T-helper 2 cell (primary cell): ENCODE measurements at places on chromosomes 7 and 10.

- DNase-seq = no peak
These were observed 227.1 kb downstream of the DYNC1I1 start for GRCh38 chr7:95999481-95999880.

- DNase-seq = no peak
These were observed 325.1 kb downstream of the GALNT17 start for GRCh38 chr7:71457021-71457420.

- no peak for DNase-seq
These were observed 3.5 kb downstream of the DLX5 start for GRCh38 chr7:97020996-97021746.

GRCh38 chr10:78846760-78847159 lies 222.0 kb upstream of the ZMIZ1 start:
- no peak for DNase-seq

DNA sequence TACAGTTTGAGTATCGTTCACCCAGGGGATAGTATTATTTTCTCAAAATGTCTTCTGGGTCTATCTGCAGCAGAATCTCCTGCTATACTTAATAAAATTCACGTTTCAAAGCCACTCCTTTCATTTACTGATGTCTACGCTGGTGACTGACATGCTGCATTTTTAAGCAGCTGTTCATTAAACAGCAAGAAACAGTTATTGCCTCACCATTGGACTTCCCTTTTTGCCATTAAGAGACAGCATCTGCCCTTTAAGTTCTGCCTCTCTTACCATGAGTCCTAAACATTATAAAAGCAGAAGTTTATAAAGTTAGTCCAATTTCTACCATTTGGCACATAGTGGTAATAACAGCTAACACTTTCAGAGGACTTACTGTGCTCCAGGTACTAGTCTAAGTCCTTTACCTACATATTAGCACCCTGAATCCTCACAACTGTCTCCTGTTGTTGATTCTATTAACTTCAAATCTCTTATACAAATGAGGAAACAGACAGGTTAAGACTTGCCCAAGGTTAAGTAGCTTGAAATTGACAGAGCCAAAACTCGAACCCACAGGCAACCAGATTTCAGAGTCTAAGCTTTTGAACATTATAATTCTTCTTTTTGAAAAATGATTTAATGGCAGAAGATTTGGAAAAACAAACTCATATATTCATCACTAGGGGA lies 169.5 kb downstream of the SNX13 start:
- no peak for DNase-seq

GRCh38 chr7:154564676-154565075 lies 438.2 kb downstream of the PAXIP1 start:
- DNase-seq = no peak
